ENCODE measurements at places on chromosomes 6 and 20.

- no peak for DNase-seq
Measured at GRCh38 chr6:45576648-45577624, 199.2 kb upstream of the SUPT3H start.

DNA sequence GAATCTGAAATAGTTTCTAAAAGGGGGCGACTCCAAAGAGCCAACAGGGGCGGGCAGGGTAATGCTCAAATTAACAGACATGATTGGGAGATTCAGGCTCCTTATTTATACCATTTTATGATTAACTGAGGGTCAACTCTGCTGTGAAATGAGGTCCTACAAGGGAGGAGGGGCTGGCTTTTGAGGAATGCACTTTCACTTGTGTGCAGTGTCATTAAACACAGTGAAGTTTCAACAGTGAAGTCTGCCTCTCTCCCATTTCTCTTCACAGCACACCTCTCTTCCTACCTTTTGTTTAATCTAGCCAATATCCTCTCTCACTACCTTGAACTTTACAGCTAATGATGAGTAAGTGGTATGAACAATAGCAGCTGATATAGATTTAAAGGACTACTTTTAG lies 557.3 kb upstream of the CITED2 start:
- no peak for DNase-seq

- no peak for DNase-seq
Measured at GRCh38 chr20:55569084-55569483, 436.2 kb downstream of the CBLN4 start.

GRCh38 chr6:144394210-144394609 lies 109.1 kb downstream of the UTRN start:
- no peak for DNase-seq

- no peak for DNase-seq
Measured at GRCh38 chr20:19770375-19770774, 12.3 kb downstream of the RIN2 start.

DNA sequence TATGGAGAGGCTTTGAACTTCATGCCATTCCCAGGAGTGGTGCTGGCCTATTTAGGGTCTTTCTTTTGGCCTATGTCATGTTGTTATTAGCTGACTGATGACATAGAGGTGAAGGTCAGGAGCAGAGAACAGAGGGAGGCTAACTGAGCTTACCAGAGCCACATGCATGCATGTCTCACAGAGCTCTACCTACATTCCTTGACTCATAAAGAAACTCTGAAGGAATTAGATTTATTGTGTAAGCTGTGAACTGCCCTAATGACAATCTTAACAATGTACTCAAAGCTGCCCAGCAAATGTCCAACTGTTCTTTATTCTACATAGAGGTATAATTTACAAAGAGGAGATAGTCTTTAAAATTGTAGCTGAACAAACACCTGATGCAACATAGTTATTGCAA lies 192.7 kb upstream of the CNR1 start:
- no peak for DNase-seq

DNA sequence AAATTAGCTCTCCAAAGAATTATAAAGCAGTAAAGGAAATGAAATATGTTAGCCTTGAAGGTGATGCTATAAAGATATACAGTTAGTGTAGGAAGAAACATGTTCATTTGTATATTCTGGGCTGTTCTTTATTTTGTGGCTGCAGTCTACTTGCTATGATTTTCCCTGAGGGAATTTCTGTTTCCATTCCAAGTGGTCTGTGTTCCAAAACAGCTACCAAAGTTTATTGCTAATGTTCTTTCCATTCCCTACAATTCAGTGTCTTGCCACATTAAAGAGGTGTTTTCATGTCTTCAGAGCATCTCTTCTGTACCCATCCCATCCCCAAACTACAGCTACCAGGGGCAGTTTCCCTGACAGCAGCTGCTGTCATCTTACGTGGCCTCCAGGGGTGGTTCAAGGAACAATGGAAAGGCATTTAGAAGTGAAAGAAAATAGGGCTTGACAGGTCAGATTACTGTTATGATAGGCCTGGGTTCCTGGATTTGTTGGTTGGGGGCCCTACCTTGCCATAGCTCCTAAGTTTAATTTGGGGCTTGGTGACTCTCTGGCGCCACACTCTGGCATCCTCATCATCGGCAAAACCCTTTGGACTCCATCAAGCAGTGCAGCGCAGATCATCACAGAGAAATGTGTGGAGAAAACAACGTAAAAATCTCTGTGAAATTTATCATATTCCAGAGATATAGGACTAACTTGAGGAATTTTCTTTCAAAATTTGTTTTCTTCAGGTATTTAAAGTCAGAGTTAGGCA lies 33.8 kb upstream of the AIG1 start:
- peak; percentile 27 for DNase-seq

DNA sequence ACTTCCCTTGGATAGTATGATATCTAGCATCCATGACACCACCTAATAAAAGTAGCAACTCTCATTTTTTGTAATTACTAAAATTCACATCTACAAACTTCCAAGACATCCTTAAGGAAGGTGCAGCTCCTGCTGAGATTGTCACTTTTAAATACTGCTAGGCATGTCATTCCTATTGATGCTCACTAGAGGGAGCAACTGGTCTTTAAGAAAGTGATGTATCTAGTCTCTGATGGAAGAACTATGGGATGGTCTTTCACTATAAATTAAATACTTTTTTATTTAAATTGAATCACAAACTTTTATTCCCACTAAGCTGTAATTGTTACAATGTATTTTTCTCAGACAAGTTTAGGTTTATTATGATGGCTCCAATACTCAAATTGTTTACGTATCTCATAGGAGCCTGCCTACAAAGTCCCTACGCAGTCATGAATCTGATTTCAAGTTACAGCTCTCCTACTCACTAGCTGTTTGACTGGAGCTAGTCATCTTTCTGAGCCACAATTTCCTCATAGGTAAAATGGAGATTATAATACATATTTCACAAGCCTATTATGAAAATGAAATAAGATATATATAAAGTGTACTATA lies 8.1 kb upstream of the TSPYL1 start:
- peak; percentile 18 for DNase-seq

- no peak for DNase-seq
Measured at GRCh38 chr20:4470375-4470774, 251.3 kb upstream of the PRND start.

GRCh38 chr20:63234693-63235398 lies 859 bp upstream of the BIRC7 start:
- no peak for DNase-seq

GRCh38 chr20:2312876-2313275 lies 17.1 kb downstream of the TGM3 start:
- DNase-seq: no peak
